ENCODE measurements at places on chromosomes 12 and 14.

DNA sequence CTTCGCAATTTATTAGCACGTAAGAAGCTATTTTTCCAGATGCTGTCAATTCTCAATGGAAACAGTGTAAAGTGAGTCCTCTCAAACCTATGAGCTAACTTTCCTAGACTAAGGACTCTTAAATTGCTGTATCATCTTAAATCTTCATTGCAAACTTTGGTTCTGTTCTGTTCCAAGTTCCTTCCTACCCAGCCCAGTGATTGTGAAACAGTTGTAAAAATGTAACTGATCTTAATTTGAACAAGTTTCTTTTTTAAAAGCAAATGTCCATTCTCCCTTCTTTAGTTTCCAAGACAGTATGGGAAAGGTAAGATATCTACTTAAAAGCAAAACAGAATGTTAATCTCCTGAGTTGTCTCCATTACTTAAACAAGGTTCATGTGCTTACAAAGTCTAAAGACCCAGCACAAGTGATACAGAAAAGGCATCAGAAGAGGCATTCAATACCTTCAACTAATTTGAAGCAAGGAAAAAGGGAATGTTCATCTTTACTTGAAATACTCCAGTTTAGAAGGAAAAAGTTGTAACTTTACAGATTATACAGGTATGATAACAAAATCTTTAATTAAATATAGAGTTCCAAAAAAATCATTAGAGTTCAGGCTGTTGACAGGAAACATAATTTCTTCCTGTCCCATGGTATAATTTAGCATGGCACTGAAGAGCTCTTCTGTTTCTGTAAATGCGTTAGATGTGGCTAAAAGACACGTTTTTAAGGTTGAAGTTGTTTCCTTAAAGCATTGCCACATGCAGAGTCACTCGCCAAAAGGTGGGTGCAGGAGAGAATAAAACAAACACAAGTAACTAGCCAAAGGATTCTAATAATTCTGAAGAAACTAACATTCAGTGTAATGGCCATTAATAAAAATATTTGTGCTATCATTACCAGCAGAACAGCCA, 101.5 kb upstream of the USP15 start:
- no peak for DNase-seq

DNA sequence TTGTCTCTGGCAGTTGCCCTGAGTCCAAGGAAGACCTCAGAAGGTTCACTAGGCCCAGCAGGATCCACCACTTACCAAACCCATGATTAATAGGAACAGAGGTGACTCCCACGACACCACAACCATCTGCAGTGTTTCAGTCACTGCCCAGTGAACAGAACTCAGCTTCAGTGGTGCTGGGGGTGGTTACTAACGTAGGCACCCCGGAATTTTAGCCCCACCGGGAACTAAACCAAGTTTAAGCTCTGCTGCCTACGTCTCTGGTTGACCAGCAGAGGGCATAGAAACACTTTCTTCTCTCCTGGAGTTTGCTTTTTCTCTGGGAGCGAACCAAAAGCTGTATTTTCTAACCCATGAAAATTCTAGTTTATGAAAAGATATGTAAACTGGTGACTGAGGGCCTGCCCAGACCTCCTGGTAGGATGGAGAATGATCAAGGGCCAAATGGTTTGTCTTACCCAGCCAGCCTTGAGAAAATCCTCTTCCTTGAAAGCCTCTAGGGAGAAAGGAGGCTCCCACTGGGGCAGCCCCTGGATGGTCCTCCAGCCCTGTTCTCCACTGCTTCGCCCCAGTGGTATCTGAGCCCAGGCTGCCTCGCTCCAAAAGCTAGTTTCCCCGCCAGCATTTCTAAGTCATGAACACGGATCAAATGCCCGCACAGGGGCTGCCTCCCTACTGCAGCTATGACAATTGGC, 379.8 kb downstream of the DPF3 start:
- peak; percentile 36 for DNase-seq

DNA sequence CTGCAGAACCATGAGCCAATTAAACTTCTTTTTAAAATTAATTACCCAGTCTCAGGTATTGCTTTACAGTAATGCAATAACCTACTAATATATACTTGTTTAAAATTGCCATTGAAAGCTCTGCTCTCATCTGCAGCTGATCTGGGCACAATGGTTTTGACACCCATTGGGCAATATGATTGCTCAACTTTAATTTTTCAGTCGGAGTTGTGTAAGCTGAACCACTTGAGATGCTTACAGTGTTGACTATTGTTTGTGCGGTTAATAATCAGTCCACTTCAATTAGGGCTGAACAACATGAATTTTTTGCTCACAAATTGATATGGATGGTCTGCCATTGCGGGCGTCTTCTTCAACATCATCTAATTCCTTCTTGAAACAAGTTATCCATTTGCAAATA, 18.0 kb upstream of the OR4K5 start:
- no peak for DNase-seq

- DNase-seq, result no peak
Observed at GRCh38 chr12:45458854-45459807, 243.2 kb downstream of the ANO6 start.

DNA sequence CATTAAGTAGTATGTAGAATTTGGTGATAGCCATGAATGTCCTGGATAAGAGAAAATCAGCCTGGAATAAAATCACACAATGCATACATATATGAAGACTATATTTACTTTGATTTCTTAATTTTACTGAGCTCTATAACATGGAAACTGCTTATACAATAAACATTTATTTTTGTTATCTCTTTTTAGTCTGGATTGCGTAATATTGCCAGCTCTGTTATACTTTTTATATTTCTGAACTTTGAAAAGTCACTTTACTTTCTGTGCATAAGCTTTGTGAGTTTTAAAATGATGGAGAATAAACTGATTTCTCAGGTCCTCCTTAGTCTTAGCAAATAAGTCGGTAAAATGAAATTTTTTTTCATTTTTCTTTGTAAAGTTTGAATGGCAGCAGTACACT, 19.2 kb upstream of the ABCD2 start:
- no peak for DNase-seq

DNA sequence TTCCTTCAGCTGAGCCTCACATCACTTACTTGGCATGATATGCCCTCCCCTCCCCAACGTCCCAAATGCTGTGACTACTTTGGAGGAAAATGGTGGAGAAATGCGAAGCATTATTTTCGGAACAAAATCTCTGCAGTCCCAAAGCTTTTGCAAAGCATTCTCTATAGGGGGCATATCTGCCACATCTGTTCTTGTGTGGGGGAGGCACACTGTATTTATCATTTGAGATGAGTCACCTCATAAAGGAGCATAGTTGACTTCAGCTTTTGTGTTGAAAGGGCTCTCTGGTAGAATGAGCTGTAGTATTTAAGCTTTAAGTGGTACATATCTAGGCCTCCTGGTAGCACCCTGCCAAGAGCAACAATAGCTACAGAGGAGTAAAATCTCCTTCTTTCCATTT, 447.5 kb downstream of the ADAMTS20 start:
- no peak for DNase-seq

- DNase-seq, result no peak
Observed at GRCh38 chr14:85156319-85156718, 373.6 kb upstream of the FLRT2 start.

- DNase-seq, result no peak
Observed at GRCh38 chr12:118375348-118375747, 1.0 kb upstream of the SUDS3 start.

DNA sequence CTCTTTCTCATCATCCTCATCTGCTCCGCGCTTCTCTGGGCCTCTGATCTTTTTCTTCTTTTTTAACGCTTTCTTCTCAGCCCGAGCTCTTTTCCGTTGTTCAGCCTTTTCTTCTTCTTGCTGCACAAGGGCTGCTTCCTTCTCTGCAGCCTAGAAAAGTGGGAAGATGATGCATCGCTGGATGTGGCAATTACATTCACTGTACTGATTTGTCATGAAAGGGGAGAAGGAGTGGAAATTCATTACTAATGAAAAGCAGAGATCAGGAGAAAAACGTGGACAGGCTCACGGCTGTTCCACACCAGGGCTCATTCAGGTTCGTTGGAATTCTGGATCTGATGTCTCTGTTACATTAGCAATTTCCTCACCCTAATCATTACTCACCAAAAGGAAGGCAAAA, 15.1 kb downstream of the FICD start:
- DNase-seq, result no peak

DNA sequence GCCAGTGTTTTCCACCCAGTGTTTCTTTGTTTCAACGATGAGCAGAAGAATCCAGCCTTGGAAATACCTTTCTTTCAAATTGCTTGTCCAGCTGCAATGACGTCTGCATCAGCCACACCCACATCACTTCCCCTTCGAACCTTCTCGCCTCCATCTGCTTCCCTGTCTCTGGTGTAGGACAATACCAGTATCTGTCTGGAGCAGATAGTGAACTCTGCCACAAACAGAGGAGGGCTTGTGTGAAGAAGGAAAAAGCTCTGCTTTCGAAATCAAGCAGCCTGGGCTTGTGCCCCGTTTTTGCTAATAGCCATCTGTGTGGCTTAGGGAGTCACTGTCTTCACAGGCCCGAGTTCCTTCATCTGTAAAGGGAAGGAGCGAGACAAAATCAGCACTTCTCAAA, 415.4 kb downstream of the ZFP36L1 start:
- DNase-seq, result peak; percentile 81

DNA sequence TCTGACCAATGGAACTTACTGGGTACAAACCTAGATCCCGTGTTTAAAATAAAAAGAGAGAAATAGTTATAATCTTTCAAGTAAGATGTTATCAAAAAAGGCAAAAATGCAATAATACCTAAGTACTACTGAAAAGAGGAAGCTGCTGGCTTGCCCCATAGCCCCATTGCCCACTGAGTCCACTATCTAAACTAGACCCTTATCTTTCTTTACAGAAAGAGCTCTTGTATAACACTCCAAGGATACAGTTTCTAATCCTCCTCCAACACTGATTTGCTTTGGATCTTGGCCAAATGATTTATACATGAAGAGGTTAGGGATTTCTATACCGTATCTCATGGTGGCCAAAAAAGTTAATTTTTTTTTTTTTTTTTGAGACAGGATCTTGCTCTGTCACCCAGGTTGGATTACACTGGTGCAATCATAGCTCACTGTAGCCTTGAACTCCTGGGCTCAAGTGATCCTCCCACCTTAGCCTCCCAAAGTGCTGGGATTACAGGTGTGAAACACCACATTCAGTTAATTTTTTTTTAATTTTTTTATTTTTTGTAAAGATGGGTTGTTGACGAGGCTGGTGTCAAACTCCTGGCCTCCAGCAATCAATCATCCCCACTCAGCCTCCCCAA, 2.6 kb downstream of the GXYLT1 start:
- DNase-seq, result no peak

DNA sequence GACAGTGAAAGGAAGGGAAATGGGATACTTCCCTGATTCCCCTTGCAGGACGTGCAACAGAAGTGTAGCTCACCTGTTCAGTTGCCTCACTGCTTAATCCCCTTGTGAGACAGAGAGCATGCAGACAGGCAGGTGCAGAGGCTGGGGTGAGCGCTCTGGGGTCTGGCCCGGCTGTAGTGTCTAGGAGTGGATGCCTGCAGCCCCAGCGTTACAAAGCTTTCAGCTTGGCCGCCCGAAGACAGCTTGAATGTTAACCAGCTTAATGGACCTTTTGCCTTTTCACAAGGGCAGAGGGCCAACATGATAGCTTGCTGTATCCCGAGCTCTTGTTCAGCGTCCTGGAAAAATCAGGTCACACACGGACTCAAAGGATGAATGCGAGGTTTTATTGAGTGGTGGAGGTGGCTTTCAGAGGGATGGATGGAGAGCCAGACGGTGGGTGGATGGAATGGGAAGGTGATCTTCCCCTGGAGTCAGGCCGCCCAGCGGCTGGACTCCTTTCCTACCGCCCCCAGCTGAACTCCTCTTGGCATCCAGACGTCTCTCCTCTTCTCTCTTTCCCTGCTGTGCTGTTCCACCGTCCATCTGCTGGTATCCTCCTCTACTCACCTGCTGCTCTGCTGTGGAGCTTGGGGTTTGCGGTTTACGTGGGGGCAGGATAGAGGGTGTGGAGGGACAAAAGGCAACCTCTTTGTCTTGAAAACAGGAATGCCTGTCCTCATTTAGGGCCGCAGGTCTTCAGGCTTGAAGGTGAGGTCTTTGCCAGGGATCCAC, 86.2 kb upstream of the RESF1 start:
- no peak for DNase-seq

DNA sequence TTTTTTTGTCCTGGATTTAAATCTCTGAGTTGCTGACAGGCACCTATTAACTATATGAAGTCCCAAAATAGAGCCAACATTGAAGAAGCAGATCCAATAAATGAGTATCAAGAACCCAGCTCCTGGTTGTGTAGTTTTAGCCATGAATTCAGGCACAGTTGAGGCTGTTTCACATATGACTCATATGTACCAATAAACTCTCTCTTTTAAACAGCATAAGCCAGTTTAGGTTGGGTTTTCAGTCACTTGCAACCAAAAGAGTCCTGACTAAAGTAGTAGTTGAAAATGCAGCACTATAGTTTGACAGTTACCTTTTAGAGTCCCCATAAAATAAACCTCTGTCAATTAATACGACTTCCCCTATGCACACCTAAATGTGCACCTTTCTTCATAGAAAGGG, 389.9 kb downstream of the RPS29 start:
- DNase-seq, result no peak

DNA sequence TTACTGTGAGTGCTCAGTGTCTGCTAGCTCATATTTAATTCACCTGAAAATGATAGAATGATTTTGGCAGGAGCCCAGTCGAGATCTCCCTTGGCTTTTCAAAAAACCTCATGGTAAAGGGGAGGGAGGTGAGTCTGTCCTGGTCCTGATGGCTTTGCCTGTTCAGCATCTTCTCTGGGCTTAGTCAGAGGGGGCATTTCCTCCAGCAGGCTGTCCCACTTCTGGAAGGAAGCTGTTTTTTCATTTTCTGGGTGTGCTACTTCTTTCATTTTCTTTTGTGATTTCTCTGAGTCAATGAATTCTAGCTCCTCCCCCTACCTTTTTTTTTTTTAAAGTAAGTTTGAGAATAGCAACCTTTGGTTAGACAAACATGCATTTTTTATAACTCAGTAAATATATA, 58.8 kb downstream of the TMX1 start:
- no peak for DNase-seq

- no peak for DNase-seq
Observed at GRCh38 chr14:105380756-105381155, 17.6 kb upstream of the TEX22 start.

DNA sequence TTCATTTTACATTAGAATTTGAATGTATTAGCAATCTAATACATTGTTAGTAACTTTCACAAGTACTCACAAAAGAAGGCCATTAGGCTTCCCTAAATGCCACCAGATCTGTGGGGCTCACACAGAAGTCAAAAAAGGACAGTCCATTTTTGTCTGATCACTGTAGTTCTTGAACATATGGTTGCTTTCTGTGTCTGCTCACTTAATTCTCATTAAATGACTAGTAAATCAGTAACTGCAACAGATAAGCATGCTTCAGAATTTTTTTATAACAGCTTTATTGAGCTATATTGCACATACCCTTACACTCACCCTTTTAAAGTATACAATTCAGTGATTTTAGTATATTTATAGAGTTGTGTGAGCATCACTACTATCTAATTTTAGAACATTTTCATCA, 71.4 kb downstream of the DENND5B start:
- DNase-seq, result no peak

GRCh38 chr14:63322897-63323573, 4.3 kb upstream of the GPHB5 start:
- no peak for DNase-seq

All from inflammatory macrophage (primary cell).